LNCaP clone FGC (cell line): ENCODE measurements at places on chromosomes 2 and 18.

DNA sequence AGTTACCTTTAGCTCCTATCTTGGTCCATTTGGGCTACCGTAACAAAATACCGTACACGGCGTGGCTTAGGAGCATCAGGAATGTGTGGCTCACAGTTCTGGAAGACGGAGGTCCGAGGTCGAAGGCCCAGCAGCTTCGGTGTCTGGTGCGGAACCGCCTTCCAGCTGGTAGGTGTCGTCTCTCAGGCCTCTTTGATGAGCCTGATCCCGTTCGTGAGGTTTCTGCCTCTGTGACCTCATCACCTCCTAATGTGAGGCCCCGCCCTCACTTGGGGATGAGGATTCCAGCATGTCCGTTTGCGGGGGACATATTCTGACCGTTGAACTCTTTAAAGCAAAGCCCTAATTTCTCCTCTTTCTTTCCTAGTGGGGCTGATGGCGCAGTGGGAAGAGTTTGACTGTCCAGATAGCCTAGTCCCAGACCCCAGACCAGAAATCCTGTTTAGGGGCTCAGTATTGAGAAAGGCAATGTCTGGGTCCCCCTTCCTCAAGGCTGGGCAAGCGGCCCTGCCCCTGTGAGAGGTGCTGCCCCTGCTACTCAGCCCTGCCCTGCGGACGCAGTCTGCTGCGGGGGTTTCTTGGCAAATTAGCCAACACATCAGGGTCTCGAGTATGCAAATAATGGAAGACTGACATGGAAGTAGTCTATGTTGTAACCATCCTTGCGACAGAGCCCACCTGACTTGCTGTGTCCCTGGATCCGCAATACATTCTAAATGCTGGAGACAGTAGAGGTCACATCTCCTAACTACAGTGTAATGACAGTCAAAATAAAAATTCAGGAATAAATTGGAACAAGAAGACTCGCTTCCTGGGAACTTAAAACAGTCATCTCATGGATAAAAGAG is 128.0 kb downstream of the ASB1 start:
- no peak for DNase-seq

DNA sequence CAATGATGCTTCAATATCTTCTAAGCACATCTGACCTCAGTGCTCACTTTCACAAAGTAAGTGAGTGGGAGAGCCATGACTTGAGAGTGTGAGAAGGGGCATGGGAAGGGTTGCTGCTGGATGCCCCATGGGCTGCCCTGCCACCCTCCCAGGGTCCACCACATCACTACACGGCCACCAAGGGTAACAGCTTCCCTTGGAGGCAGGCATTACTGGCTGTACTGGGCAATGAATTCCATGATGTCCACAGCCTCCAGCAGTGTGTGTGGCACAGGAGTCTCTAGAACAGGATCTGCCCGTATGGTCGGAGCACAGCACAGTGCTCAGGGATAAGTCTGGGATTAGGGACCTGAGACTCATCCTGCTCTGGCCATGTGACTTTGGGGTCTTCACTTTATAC is 481.0 kb upstream of the MYT1L start:
- no peak for DNase-seq

GRCh38 chr2:160338901-160339685 is 139.0 kb upstream of the ITGB6 start:
- DNase-seq = no peak

DNA sequence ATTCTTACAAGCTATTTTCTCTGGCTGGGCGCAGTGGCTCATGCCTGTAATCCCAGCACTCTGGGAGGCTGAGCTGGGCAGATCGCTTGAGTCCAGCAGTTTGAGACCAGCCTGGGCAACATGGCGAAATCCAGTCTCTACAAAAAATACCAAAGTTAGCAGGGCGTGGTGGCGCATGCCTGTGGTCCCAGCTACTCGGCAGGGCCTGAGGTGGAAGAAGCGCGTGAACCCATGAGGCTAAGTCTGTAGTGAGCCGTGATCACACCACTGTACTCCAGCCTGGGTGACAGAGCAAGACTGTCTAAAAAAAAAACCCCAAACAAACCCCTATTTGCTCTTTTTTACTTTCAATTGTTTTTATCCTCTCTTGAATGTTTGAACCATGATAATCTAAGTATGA is 37.0 kb downstream of the PPP4R1 start:
- no peak for DNase-seq

GRCh38 chr2:48900321-48901014 is 144.9 kb upstream of the LHCGR start:
- DNase-seq = no peak

DNA sequence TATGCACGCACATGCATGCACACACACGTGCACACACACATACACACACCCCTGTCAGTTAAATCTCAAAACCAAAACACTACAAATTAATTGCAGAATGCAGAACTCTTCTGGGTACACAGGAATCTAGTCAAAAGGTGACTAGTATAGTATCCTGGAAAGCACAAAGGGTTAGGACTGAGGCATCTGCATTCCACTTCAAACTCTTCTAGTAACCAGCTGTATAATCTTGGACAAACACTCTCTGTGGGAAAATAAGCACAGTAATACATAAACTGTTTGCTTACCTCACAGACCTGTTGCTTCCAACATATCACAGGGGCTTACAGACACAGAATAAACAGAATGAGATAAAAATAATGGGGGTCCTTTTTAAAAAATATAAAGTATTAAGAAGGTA is 49.1 kb downstream of the TTC21B start:
- no peak for DNase-seq

GRCh38 chr2:200812122-200813022 is 662 bp downstream of the BZW1 start:
- DNase-seq = no peak

GRCh38 chr2:121650315-121650930 is 1.2 kb upstream of the CLASP1 start:
- DNase-seq = no peak

DNA sequence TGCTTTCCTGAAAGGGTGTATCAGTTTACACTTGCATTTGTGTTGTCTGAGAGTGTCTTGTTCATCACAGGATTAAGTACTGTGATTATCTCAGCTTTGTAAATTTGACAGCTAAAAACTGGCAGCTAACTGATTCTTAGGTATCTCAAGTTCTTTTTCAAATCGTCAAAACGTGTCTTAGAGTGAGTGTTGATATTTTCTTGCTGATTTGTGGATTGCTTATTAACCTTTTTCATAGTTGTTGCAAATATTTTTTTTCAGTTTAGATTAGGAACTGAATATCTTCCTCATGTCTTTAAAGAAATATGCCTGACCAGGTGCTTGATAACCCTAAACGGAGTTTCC is 41.9 kb downstream of the LRRFIP1 start:
- no peak for DNase-seq

DNA sequence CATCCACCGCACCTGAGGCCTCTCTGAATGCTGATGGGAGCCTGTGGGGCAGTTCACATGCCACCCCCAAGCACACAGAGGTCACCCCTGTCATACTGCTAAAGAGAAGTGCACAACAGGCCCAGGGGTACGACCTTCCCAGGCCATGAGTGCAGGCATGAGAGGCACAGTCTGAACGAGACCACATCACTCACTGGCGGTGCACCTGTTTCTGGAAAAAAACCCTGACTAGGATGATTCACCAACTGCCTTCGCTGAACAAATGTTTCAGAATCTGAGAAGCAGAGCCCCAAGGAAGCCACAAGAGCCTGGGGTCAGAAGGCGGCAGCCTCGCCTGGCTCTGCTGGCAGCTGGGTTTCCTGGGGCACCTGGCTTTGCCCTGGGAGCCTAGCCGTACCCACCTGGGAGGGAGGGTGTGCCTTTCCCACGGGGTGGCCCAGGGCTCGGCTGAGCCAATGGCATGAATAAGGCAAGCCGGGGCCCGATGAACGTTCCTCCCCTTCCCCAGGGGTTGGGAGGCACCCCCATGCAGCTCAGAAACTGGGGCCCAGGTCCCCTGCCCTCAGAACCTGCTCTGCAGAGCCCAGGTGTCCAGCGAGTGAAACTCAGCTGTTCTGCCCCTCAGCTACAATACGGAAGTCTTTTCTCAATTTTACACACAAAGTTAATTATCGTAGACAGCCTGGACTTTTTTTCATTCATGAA is 73.8 kb downstream of the HDAC4 start:
- no peak for DNase-seq

DNA sequence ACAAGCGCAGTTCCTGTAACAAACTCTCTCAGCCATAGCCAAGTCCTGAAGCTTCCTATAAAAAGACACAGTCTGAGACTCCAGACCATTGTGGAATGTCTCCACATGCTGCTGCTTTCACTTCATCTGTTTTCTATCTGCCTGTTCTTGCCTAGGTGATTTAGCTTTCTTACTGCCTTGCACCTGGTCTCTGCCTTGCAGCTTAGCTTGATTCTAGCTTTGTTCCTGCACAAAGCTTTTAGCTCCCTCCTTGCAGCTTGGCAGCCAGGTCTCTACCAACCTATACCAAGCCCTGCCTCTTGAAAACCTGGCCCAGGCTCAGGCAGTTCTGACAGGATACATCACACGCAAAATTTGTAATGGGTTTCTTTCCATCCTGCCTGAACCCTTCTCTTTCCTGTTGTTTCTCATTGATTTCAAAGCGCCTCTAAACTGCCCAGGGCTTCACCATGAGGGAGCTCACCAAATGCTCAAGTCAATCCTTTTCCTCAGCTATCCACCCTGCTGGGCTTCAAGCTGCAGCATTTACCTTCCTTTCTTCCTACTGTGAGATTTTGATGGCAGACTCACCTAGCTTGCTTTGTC is 941.3 kb upstream of the NXPH2 start:
- DNase-seq = no peak

GRCh38 chr2:188380280-188380679 is 88.6 kb downstream of the GULP1 start:
- DNase-seq = no peak

DNA sequence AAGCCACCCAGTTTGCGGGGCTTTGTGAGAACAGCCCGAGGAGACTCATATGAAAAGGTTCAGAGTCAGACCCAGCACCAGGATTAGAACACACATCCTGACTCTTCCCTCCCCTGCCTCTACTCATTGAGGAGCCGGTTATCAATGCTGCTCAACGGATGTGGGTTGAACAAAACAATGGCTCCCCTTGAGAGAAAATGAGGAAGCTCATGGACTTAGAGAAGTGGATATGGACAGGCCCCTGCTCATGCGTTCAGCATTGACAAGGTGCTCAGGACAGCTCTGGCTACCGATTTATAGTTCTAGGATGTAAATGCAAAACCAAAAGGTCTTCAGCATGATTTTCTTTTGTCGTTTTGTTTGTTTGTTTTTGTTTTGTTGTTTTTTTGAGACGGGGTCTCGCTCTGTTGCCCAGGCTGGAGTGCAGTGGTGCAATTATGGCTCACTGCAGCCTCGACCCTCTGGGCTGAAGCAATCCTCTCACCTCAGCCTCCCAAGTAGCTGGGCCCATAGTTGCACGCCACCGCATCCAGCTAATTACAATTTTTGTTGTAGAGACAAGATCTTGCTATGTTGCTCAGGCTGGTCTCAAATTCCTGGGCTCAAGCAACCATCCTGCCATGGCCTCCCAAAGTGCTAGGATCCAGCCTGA is 32.0 kb upstream of the AGAP1 start:
- no peak for DNase-seq

GRCh38 chr2:43190311-43191052 is 35.9 kb downstream of the ZFP36L2 start:
- no peak for DNase-seq

GRCh38 chr18:51614033-51614432 is 416.6 kb upstream of the MEX3C start:
- peak; percentile 57 for DNase-seq

DNA sequence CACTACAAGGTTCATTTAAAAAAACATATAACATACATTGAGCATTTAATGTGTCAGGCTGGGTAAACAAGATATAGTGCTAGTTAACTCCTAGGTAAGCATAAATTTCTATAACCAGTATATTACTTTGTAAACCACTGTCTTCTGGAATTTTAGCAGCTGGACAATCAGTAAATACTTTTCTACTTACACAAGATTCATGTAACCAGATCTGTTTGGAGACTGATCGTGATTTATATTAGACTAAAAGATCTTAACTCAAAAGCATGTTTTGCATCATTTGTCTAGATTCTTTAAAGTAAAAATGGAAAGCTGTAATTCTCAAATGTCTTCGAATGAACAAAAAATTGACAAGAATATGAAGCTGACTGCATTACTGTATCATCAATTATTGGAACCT is 941 bp upstream of the SGO2 start:
- DNase-seq = no peak

DNA sequence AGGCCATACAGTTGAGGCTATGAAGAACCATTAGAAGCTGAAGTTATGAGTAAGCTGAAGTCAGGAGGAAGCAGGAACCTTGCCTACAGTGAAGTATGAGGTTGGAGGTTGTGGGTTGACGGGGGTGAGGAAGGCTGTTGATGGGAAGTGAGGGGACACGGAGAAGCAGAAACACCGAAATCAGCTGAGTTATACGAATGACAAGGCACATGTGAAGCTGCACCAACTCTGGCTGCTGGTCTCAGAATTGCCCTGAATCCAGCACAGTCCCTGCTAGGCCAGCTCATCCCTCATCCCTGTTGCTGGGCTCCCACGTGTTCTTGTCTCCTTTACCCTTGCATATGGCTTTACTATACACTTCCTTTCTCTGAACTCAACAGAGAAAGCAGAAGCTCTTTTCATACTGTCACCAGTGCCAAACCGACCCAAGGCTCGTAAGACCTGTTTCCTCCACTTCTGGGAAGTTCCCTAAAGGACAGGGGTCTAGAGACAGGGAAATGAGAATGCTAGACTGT is 9.2 kb upstream of the TMEM247 start:
- no peak for DNase-seq

GRCh38 chr2:23635442-23636340 is 250.7 kb downstream of the KLHL29 start:
- no peak for DNase-seq

GRCh38 chr18:46461993-46462392 is 195.0 kb downstream of the LOXHD1 start:
- no peak for DNase-seq

DNA sequence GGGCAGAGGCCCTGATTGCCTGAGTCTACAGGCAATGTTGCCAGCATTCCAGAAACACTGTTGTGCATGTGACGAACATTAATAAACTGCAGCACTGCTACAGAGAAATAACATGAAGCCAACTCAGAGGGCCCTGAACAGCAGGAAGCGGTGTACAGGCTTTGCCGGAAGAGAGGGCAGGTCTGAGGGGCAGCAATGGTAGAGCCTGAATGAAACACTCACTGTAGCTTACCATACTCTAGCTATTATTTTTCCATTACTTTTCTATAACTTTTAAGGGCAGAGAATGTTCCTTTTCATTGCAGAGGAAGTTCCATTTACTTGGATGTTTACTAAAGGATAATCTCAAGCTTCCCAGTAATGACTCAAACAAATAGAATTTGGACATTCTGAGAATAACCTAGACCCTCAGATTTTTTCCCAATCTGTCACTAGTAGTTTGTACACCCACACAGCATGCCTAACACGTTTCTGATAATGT is 150.4 kb downstream of the MTX2 start:
- no peak for DNase-seq

GRCh38 chr2:69701100-69701945 is 40.6 kb upstream of the ANXA4 start:
- DNase-seq = no peak

- no peak for DNase-seq
These were observed 156.5 kb downstream of the PTGR3 start for GRCh38 chr18:75052475-75052874.
